ENCODE measurements at places on chromosomes 5 and 9.

- DNase-seq, result no peak
Observed at GRCh38 chr9:121233906-121234831, 32.5 kb upstream of the RAB14 start.

GRCh38 chr9:128323791-128324190, 1.2 kb downstream of the COQ4 start:
- no peak for DNase-seq

GRCh38 chr9:130234340-130235260, 31.0 kb upstream of the HMCN2 start:
- DNase-seq, result no peak

- DNase-seq, result no peak
Observed at GRCh38 chr5:125898851-125899405, 524.3 kb upstream of the GRAMD2B start.

DNA sequence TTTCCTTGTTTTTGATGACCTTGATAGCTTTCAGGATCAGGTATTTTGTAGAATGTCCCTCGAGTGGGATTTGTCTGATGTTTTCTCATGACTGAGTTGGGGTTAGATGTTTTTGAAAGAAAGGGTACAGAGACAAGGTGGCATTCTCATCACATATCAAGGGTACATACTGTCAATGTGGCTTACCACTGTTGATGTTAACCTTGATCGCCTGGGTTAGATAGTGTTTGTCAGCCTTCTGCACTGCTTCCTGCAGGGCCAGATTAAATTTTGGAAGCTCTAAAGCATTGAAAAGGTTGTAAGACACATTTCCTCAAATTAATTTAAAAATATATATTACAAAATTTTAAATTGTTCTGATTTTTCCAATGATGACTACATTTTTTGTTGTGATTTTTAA, 287.4 kb upstream of the ACTBL2 start:
- no peak for DNase-seq

GRCh38 chr5:19044311-19044710, 943.7 kb downstream of the CDH18 start:
- no peak for DNase-seq

- DNase-seq, result no peak
Observed at GRCh38 chr5:11044581-11044980, 283.5 kb upstream of the DAP start.

- DNase-seq, result no peak
Observed at GRCh38 chr5:172730981-172731679, 39.9 kb downstream of the DUSP1 start.

DNA sequence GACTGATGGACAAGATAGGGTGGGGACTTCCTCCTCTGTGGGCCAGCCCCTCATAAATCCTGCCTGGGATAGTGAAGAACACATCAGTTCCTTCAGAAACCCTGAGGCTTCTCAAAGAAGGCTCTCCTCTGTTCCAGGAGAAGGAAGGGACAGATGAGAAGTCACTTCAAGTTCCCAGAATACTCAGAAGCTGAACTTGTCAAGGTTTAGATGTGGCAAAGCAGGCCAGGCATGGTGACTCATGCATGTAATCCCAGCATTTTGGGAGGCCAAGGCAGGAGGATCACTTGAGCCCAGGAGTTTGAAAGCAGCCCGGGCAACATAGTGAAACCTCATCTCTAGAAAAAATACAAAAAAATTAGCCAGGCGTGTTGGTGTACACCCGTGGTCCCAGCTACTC, 38.5 kb downstream of the STOM start:
- DNase-seq, result no peak

DNA sequence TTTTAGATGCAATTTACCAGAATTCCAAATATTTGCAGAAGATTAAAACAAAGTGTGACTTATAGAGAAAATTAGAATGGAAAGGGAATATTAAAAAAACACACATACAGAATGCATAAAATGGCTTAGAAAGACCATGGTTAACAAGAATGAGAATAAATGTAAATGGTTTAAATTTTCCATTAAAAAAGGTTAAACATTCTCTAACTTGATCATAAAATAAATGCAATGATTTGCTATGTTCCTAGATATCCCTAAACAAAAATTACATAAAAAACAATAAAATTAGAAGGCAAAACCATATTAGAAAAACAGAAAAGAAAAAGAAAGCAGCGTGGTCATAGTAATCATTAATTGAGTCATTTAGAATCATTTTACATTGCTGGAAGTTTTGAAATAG, 152.5 kb downstream of the TMEM38B start:
- DNase-seq, result no peak

DNA sequence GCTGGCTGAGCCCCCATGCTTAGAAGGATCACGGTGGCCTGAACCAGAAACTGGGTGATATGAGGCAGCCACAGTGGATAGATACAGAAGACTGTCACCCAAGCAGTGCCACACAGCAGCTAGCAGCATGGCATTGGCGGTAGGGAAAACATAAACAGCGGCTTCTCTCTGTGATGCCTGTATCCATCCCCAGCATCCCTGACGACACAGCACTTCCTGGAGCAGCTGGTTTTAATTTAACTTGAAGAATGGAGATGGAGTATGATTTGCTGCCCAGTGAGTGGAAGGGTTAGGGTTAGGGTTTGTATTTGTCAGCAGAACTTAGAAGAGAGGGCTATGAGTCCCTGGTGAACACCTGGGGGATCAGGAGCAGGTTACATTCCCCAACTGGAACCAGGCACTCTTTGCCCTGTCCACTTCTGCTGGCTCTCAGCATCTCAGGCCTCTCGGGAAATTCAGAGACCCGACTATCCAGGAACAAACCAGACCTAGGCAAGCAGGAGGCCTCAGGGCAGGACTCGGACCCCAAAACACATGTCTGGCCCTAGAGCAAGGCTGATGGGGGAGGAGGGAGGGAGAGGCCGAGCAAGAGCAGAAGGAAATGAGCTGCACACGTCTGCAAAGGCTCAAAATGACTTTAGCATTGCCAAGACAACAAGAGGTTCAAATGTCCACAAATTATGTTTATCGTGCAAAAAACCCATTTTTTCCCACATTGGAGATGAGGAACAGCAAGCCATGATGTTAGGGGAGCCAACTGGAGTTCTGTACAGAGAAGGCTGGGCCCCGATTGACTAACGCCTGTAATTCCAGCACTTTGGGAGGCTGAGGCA, 6.5 kb upstream of the GGTA1 start:
- DNase-seq, result no peak
